ENCODE measurements at places on chromosomes 16 and 17. TPM values are rescaled to one million over a fixed set of nuclear protein-coding genes. Genes with fewer than 3 reads are reported as not detected.

CDRT15 gene
- not detected for total RNA-seq

CD79B gene
- 0.43 TPM for total RNA-seq

KRT20 gene
- total RNA-seq: not detected

CIBAR2 gene
- not detected for total RNA-seq

VAT1L gene
- 0.11 TPM for total RNA-seq

FN3K gene
- 3.8 TPM for total RNA-seq

LSM12 gene
- 22.6 TPM for total RNA-seq

NPIPB13 gene
- total RNA-seq: 2.0 TPM

TMC8 gene
- 0.17 TPM for total RNA-seq

SBK1 gene
- total RNA-seq: under 0.01 TPM

SULT1A4 gene
- 14.3 TPM for total RNA-seq

All from dermis lymphatic vessel endothelial cell (primary cell).